ENCODE measurements at places on chromosomes 6 and 20.

DNA sequence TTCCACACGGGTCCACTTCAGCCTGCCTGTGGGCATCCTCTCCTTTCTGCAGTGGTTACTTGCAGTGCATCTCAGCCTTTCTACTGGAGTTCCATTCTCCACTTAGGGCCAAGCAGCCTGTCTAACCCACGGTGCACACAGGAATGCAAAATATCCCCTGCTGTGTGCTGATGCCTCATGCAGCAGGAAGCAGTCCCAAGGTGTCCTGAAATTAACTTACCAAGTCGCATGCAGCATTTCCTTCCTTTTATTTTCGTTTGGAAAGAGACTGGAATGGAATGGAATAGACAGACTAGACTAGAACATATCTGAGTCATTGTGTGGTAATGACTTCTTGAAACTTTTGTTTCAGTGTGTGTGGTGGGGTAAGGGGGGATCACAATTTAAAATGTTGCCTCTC, 25.9 kb upstream of the FOXQ1 start:
- no peak for DNase-seq

- no peak for DNase-seq
Observed at GRCh38 chr20:527571-527886, 16.1 kb downstream of the CSNK2A1 start.

- no peak for DNase-seq
Observed at GRCh38 chr6:19327661-19328060, 509.5 kb upstream of the ID4 start.

- DNase-seq, result no peak
Observed at GRCh38 chr20:38168791-38169589, 3.9 kb upstream of the TGM2 start.

DNA sequence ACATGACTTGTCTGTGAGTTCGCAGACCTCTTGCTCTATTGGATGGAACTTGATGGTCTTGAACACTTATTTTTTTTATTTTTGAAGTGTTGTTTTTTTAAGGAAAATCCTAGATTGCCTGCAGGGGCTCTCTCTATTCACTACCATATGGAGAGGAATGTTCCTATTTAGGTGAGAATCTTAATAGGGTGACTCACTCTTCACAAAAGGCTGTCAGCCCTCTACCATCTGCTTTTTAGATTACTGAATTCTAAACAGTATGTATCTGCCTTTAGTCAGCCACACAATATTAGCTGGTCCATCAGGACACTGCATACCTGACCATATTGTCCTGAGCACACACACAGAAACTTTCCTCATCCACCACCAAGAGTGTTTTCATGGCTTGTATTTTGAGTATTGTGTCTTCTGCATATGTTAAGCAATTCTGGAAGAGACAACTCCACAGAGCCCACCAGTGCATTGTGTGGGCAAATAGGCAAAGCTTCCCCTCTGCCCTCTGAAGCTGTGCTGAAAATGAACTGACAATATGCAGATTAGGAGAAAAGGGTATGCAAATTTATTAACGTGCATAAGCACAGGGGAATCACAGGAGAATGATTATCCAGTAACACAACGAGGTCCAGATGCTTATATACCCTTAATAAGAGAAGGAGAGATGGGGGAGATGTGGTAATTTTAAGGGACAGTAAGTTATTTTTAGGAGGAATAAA, 6.6 kb upstream of the BTBD9 start:
- DNase-seq, result no peak

GRCh38 chr20:39010496-39010895, 48.4 kb downstream of the DHX35 start:
- DNase-seq, result no peak

- DNase-seq, result no peak
Observed at GRCh38 chr6:34589140-34589539, 33.0 kb upstream of the SPDEF start.
